COLO829 (cell line): ENCODE measurements at places on chromosomes 1 and 21.

GRCh38 chr1:8720347-8720746, 97.1 kb downstream of the RERE start:
- DNase-seq: no peak

DNA sequence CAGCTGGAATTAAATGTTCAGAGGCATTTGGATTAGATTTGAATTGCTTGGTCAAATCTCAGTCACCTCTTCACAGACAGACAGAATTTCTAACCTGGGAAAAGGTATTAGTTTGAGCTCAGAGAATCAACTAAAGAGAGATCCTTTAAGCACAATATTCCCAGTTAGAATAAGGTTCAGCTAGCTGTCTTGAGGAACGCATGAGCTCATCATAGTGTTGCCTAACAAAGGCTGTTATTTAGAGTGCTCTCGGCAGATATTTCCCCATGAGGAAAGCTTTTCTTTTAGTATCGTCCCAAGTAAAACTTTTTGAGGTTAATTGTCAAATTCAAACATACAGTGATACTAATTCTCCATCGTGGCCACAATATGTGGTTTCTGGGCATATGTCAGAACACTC, 269.9 kb downstream of the HLX start:
- peak; percentile 57 for DNase-seq

DNA sequence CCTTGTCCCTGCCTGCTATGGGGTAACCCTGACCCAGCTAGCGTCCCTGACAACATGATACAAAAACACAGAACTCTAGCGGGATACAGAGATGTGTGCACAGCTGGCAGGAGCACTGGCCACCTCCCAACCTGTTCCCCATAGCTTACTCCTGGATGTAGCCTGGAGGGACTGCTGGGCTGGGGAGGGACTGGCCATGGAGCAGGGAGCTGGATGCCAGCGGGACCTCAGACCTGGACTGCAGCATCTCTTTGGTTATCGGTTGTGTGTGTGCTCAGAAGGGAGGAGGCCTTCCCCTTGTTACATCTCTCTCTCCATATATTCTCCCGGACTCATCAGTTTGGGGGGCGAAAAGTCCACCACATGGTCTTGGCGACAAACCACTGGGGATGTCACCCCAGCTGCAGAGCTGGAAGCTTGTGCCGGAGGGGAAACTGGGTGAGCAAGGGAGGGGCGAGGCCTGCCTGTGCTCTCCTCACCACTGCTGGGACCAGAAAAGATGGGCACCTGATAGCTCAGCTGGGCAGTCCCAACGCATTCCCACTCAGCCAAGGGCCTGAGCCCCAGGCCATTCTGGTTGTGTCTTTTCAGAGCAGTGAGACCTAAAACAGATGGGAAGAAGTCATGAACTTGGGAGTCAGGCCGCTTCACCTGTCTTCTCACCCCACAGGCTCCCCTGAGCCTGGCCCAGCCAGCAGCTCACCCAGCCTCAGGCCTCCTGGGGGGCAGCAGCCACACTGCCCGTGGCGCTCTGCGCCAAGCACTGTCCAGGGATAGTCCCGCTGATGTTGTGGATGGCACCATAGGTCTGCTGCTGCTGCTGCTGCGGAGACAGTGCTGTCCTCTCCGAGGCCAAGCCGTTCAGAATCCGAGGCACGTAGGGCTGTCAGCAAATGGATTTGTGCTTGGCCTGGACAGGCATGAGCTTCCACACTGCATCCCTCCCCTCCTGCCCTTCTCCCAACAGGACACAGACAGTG, 35.6 kb downstream of the TMEM63A start:
- no peak for DNase-seq

DNA sequence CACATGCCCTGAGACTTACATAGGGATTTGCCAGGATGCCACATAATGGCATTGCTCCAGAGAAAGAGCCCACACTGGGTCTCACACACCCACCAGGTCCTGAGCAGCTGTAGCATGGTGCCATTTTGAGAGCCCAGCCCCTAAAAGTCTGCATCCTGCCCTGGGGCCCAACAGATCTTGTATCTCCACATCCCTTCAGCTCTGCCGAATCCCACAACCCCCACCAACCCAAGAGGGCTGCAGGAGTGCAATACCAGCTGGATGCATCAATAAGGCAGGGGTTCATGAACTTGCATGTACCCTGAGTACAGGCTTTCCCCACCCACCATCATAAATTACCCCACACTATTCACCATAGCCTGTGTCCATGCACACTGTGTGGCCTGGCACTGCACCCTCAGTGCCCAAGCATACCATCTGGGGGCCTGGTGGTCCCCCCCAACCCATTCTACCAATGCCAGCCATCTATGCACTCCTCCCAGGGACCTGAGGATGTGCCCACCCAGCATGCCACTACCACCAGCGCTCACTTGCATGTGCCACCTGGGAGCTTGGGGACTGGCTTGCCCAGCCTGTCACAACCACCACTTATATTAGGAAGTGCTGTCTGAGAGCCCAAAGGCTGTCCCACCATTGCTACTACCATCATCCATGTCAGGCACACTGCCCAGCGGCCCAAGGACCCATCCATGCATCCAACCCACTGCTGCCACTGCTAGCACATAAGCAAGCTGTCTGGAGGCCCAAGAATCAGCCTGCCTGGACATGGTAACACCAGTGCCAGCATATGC, 4.1 kb upstream of the KRTAP12-2 start:
- no peak for DNase-seq

- no peak for DNase-seq
Observed at GRCh38 chr1:56478734-56479133, 100.6 kb downstream of the PLPP3 start.

- DNase-seq: no peak
Observed at GRCh38 chr21:29501451-29501850, 202.7 kb downstream of the BACH1 start.

DNA sequence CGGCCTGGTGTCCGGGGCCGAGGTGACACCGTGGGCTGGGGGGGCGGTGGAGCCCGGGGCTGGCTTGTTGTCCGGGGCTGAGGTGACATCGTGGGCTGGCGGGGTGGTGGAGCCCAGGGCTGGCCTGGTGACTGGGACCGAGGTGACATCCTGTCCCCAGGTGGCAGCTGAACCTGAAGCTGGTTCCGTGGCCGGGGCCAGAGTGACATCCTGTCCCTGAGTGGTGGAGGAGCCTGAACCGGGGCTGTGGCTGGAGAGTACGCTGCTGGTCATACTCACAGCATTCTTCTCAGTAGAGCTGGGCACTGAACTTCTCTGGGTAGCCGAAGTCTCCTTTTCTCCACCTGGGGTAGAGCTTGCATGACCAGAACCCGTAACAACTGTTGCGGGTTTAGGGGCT, 15.8 kb downstream of the THBS3 start:
- DNase-seq: no peak

DNA sequence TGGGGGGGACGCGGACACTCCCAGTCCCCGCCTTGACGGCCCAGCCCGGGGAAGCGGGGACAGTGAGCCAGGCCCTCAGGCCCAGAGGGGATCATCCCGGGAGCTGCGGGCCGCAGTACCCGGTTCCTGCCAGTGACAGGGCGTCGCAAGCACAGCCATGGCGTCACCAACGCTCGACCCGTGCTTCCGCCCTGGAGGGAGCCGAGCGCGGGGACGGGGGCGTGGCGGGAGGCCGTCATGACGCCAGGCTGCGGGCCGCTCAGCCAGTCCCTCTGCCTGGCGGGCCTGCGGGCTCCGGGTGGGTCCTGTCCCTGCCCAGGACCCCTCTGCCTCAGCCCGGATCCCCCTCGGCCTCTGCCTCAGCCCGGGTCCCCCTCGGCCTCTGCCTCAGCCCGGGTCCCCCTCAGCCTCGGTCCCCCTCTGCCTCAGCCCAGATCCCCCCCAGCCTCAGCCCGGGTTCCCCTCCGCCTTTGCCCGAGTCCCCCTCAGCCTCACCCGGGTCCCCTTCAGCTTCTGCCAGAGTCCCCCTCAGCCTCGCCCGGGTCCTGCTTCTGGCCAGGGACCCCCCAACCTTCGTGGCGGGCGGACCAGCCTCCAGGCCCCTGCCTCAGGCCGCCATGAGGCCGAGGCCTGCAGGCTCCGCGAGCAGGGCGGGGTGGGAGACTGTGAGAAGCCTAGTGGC, 2.3 kb upstream of the SLC2A5 start:
- no peak for DNase-seq

GRCh38 chr21:31204801-31205200, 139.3 kb downstream of the TIAM1 start:
- no peak for DNase-seq

GRCh38 chr1:78687914-78688313, 38.3 kb downstream of the IFI44 start:
- peak; percentile 59 for DNase-seq

GRCh38 chr1:94611681-94612475, 70.3 kb upstream of the F3 start:
- DNase-seq: no peak

- DNase-seq: no peak
Observed at GRCh38 chr1:53123453-53124140, 18.8 kb downstream of the SLC1A7 start.

- DNase-seq: no peak
Observed at GRCh38 chr1:50724626-50725286, 235.3 kb downstream of the FAF1 start.

GRCh38 chr1:41454406-41454805, 30.1 kb downstream of the EDN2 start:
- DNase-seq: peak; percentile 94

DNA sequence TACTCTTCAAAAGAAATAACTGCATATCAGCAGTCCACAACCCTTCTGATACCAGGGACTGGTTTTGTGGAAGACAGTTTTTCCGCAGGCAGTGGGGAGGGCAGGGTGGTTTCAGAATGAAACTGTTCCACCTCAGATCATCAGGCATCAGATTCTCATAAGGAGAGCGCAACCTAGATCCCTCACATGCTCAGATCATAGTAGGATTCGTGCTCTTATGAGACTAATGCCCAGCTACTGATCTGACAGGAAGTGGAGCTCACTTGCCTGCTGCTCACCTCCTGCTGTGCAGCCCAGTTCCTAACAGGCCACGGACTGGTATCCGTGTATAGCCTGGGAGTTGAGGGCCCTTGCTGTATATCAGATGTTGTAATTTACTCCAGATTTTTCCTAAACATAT, 11.5 kb downstream of the RO60 start:
- DNase-seq: no peak

- no peak for DNase-seq
Observed at GRCh38 chr1:150778409-150778808, 12.8 kb upstream of the CTSS start.

GRCh38 chr1:147627435-147628110, 42.8 kb downstream of the ACP6 start:
- DNase-seq: peak; percentile 82

GRCh38 chr21:16059981-16060380, 330.2 kb downstream of the USP25 start:
- DNase-seq: no peak

DNA sequence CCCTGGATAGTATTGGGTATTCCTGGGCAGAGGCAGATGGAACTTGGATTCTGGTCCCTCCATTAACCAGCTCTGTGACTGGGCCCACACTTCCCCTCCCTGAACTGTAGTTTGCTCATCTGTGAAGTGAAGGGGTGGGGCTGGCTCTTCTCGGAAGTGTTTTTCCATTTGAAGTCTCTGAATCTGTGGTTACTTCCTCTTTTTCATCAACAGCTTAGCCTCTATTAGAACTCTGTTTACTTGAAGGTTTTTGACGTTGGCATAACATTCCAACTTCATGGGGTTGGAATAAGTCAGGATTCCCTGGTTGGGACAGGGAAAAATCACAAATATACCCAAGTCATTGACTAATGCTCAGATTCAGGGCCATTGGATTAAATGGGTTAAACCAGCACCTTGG, 3.6 kb downstream of the KIAA0040 start:
- DNase-seq: no peak

- no peak for DNase-seq
Observed at GRCh38 chr1:171772312-171772711, 9.1 kb upstream of the METTL13 start.

- no peak for DNase-seq
Observed at GRCh38 chr1:186904361-186904760, 75.6 kb downstream of the PLA2G4A start.

- DNase-seq: no peak
Observed at GRCh38 chr1:9425859-9426258, 113.4 kb upstream of the SLC25A33 start.

- DNase-seq: no peak
Observed at GRCh38 chr1:93253516-93253915, 73.0 kb downstream of the CCDC18 start.

DNA sequence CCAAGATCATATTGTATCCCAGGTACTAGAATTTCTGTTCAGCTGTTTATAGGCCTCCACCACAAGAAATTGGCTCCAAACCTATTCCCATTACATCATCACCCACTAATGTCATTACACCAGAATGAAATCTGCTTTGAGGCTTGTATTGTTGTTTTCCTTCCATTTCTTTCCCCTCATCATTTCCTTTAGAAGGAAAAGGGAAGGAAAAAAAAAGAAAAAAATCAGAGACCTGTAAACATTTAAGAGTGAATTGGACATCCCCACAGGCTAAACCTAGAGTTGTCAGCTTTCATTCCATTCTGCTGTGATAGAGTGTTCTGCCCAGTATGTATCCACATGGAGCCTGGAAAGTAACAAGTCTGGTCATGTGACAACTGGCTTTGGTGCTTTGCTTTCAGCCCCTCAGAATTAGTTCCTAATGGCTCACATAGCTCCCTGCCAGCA, 44.6 kb downstream of the NFYC start:
- DNase-seq: no peak

DNA sequence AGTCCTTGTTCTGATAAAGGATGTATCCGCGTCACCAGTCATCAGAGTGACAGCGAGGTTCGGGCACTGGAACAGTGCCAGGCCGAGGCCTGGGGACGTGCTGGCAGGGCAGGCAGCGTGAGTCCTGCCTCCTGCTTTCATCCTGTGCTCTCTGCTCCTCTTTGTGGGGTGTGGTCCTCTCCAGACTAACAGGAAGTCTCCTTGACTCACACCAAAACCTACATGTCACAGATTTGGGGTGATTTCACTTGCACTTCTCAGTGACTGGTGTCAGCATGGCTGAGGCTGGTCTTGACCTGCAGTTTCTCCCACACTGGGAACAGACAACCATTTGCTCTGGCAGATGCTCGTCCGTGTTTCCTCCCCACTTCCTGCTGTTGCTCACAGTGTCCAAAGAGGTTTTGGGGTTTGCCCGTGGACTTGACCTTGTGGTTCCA, 8.8 kb upstream of the NLRP3 start:
- DNase-seq: no peak

- no peak for DNase-seq
Observed at GRCh38 chr1:36675106-36675505, 192.4 kb upstream of the CSF3R start.

- no peak for DNase-seq
Observed at GRCh38 chr1:170145061-170145460, 698 bp upstream of the NTMT2 start.

GRCh38 chr1:86750530-86750929, 46.2 kb downstream of the SH3GLB1 start:
- DNase-seq: no peak

DNA sequence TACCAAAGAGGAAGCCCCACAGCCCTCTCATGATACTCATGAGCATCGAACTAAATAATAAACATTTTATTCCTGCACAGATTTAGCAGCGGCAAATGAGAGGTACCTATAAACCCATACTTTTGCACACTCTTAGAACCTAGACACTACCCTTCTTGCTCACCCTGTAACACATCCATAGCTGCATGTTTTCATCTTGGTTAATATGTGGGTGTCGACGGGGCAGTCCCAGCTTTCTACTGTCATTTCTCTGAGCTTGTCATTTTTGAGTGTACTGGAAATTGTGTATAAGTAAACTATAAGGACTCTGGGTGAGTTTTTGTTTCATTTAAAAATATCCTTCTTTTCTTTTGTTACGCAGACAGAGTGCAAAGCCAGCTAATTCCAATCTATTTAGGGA, 25.5 kb downstream of the OVGP1 start:
- DNase-seq: no peak
